ENCODE measurements at places on chromosomes 7 and 10.

GRCh38 chr7:30700941-30701340 is 18.7 kb upstream of the CRHR2 start:
- no peak for DNase-seq

DNA sequence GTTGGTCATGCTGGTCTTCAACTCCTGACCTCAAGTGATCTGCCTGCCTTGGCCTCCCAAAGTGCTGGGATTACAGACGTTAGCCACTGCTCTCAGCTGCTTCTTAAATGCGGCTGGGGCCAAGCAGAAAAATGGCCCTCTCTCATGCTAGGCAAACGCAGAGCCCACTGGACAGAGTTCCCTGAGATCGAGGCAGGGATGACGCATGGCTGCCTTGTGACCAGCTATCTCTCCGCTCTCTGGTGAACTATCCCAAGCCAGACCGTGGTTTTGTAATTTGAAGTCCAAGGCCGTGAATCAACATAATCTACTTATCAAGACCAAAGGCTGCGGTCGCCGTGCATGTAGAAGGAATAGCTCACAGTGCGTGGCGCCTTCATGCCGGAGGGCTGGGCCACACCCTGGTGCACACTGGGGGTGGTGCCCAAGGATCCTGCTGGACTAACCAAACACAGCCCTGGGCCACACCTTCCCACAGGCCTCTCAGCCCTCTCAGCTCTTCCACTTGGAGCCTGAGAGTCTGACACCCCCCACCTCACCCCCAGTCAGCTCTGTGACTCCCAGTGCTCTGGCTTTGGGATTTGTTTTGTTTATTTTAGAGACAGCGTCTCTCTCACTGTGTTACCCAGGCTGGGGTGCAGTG is 88.1 kb upstream of the CUX1 start:
- peak; percentile 55 for DNase-seq

GRCh38 chr10:131573707-131574106 is 262.2 kb upstream of the TCERG1L start:
- no peak for DNase-seq

DNA sequence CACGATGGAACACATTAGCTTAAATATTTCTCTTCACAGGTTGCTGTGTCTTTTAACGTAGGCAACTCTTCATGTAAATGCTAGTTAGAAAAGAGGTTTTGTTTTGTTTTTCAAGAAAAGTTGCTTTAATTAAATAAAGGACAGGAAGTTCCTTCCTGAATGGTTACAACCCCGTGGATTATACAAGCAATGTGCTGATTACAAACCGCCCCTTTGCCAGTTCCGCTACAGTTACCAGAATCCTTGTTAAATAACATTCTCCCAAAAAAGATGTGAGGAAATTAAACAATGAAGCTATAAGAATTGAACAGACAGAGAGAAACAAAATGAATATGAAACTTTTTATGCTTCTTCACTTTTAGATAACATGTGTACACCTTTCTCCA is 75.1 kb downstream of the LYZL2 start:
- no peak for DNase-seq

- DNase-seq, result peak; percentile 27
Measured at GRCh38 chr10:13206546-13207443, 27.4 kb downstream of the UCMA start.

DNA sequence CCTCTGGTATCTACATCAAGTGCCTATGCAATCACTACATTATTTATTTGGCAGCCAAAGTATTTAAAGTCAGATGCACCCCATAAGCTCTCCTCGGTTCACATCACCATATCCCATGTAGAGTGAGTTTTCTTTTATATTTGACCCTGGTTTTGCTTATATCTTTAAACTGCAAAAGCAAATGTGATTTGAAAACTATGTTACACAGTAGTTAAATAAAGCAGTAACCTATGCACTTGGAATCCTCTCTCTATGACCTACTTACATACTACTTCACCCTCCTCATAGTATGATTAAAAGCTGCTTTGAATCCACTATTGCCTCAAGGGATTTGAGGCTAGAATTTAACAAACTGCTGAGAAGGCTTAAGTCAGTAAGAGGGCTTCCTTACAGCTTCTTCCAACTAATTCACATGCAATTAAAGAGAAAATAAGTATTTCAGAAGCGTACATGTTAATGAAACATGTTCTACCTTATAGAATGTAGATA is 2.2 kb upstream of the CELF2 start:
- DNase-seq, result peak; percentile 22

DNA sequence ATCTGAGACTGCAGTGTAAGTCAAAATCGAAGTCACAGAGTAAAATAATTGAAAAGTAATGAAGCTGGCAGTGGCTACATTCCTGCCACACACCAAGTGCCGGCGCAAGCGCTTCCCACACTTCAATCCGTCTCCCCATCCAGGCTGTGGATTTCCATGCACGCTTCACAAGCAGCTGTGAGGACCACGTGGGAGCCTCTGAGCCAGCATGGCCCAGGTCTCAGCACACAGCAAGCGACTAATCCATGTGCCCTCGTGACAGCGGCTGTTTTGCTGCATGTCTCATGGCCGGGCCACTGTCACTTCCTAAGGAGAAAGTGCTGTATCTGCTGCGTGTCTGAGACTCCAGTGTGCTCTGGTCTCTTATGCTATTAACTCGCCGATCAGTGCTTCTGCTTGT is 566.9 kb downstream of the DNAJB6 start:
- no peak for DNase-seq

DNA sequence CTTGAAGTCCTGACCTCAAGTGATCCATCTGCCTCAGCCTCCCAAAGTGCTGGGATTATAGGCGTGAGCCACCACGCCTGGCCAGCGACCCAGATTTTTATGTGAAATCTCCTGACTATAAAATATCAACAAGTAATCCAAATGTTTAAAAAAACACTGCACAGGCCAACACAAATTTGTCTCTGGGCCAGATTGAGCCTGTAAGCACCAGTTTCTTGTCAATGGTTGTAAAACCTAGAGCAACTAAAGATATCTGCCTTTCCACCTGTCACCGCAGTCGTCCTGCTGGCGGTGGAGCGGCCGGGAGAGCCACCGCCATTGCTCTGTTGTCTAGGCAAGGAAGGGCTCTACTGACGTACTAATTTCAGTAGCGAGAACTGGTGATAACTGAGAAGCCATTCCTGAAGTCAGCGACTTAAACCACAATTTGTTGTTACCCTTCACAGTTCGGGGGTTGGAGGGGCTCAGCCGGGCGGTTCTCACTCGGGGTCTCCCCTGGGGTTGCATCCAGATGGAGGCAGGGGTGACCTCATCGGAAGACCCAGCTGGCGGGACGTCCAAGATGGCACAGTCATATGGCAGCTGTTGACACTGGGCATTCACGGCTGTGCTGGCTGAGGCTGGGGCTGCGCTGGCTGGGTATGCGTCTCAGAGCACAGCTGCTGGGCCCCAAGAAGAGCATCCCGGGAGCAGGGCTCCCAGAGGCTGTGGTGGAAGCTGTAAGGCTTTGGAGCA is 55.2 kb upstream of the PDGFA start:
- no peak for DNase-seq

DNA sequence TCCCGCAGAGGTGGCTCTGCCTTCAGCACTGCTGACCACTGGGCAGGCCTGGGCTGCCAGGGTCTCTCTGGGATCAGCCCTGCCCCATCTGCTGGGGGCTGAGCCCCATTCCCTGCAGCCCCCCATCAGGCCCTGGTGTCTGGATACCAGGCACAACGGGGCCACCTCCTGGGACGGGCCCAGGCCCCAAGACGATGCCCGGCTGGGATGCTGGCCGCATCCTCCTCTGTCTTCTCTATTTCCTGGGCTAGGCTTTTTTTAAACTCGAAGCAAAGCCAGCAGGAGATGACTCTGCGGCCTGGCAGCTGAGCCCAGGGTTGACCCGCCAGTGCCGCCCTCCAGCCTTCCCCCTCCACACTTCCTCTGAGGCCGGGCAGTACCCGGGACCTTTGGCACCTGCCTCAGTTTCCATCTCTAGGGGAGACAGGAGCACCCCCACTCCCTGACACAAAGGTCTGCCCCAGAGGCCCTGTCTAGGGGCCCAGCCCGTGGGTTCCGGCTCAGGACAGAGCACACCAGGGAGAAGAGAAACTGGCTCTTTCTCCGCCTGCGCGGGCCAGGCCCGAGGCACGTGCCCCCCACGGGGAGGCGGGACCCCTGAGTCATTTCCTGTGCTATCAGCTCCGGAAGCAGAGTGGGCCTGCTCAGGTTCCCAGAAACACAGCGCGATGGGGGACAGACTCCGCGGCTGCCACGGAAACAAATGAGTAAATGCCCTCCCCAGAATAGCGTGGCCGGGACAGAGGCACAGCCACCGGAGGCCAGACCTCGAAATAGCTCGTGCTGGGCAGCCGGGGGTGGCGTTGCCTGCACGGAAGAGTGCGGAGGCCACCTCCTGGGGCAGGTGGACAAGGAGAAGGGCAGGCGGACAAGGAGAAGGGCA is 84.6 kb upstream of the PDGFA start:
- DNase-seq, result peak; percentile 90

All from fibroblast of skin of back (primary cell).